ENCODE measurements at places on chromosomes 2 and 18.

DNA sequence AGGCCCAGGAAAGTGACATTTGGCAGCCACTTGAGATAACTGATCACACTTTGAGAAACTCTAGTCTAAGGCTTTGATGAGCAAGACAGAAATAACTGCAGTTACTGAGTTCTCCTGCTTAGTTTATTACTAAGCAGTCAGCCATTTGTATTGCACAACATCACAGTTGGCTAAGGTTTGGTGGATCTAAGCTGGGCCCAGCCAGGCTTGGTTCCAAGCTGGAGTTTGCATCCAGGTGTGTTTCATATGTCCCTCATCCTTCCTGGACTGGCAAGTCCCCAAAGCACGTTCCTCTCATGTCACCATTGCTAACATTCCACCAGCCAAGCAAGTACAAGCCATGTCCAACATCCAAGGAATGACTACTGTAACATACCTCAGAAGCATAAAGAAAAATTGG is 71.3 kb upstream of the ZNF532 start:
- no peak for DNase-seq

- no peak for DNase-seq
These were observed 59.9 kb downstream of the PTPRM start for GRCh38 chr18:7626922-7627440.

DNA sequence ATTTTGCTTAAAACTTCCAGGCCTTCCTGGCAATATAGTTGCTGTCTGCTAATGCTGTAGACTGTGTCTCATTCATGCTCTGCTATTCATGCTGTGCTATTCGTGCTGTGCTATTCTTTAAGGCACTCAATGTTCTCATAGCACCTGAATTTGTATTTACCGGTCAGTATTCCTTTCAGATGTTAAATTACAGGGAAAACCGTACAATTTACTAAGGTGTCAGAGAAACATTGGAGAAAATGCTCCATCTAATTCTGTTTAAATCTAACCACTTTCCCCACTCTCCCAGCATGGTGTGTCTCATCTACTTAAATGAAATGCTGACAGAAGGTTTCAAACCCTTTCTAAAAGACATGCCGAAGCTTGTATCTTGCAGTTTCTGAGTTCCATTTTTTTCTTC is 25.0 kb downstream of the FAM171B start:
- DNase-seq = no peak

DNA sequence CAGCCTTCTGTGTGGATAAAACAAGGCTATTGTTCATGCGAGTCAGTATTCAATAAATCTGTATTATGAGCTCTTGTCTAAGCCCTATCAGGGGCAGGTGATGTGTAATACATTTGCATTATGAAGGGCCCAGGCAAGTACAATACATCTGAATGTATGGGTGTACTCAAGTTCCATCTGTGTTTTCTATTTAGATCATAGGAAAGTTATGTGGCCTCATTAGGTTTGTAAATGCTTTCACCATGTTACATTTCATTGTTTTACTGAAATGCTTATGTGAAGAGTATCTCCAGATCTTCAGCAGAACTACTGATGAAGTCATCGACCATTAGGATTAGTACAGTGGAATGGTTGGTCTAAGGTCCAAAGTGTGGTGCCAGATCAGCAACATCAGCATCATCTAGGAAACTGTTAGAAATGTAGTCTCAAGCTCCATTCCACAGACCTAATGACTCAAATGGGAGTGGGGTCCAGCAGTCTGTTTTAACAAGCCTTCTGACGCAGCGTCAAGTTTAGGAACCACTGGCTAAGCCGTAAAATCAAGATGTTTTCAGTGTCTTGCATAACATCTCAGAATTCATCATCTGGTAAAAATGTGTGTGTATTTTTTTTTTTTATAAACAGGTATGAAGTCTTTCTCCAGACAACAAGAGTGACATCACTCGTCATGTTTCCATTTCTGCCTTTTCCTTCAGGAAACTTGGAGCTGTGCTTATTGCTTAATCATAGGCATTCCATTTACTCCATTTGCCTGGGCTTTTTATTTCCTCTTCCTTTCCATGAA is 80.5 kb downstream of the LYPD6 start:
- DNase-seq = no peak

DNA sequence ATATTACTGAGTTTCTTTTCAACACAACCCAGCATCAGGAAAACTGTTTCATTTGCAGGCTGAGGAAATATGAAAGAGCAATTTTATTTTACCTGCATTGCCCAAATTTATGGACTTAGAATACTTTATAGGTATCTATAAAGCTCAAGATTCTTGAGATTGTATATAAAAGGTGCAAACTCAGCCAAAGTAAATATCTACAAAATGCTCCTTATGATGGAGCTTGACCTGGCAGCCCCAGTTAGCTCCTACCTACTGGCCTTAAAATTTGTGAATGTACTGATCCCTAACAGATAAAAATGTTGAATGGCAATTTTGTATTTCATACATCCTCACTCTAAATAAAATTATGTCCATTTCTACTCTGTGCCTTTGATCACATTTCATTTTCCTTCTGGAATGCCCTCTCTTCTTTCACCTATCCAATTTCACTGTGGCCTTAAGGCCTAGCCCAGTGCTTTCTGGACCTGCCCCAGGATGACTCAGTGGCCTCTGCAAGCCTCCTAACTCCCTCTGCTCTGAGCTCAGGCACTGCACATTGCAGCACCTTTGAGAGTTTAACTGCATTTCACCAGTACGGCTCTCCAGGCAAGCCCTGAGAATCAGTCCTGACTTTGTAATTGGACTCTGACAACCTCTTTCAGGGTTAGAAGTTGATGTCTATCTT is 125.9 kb downstream of the ANTXR1 start:
- no peak for DNase-seq

DNA sequence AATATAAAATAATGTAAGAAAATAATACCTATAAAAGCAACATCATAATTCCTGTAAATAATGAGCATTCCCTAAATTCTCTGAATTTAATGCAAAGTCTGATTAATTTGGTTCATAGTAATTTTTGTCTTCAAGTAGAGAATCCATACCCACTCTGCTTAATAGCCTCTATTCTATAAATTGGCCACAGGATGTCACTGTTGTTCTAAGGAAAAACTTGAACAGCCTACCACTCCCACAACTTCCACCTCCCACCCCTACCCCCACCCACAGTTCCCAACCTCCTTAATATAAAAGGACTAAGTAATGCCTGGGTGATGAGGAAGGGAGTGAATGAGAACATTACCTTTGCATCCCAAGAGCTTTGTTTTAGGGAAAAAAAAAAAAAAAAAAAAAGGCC is 27.2 kb upstream of the BBS5 start:
- DNase-seq = no peak

DNA sequence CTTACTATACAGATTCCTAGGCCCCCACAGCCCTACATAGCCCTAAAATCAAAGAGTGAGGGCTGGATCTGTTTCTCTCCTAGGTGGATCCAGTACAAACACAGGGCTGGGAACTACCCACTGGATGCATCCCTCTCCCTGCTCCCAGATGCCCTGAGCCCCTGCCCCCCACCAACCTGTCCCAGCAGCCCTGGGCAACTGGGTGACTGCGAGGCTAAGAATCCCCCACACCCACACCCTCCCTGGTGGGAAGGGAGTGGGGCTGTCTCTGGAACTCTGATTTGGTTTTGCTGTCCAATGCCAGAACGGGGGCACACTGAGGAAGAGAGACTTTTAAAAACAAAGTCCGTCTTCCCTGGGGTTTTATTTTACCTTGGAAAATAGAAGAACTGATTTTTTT is 113.1 kb downstream of the SMAD7 start:
- DNase-seq = peak; percentile 17

- DNase-seq = no peak
These were observed 14.5 kb upstream of the PAPOLG start for GRCh38 chr2:60741576-60741975.

DNA sequence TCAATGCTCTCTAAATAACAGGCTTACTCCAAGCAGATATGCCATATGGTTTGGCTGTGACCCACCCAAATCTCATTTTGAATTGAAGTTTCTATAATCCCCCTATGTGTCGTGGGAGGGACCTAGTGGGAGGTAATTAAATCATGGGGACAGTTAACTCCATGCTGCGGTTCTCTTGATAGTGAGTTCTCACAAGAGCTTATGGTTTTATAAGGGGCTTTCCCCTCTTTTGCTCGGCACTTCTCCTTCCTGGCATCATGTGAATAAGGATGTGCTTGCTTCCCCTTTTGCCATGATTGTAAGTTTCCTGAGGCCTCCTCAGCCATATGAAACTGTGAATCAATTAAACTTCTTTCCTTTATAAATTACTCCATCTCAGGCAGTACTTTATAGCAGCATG is 302.7 kb upstream of the ZC3H15 start:
- no peak for DNase-seq

GRCh38 chr18:77223653-77224052 is 26.0 kb upstream of the GALR1 start:
- no peak for DNase-seq

- DNase-seq = no peak
These were observed 38.0 kb upstream of the PCBP1 start for GRCh38 chr2:70049255-70049654.

GRCh38 chr2:231751042-231751815 is 29.9 kb downstream of the PDE6D start:
- no peak for DNase-seq

DNA sequence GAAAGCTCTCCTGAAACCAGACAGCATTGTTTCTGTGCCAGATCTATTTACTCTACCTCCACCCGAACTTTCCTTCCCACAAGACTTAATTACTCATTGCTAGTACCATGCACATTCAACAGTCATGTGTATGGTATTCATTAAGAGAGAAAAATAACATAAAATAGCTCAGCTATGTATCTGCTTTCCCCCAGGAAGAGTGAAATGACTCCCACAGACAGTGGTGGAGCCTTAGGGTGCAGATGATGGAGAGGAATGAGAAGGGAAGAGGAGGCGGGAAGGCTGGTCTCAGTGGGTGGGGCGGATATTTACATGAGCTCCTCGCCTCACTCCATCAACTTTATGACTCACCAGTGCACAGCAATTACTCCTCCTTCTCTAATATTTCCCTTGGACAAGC is 724.5 kb downstream of the EPHA4 start:
- no peak for DNase-seq

GRCh38 chr18:47615043-47615442 is 315.4 kb downstream of the SMAD2 start:
- no peak for DNase-seq

- DNase-seq = no peak
These were observed 7.9 kb upstream of the KCNF1 start for GRCh38 chr2:10903861-10904210.

DNA sequence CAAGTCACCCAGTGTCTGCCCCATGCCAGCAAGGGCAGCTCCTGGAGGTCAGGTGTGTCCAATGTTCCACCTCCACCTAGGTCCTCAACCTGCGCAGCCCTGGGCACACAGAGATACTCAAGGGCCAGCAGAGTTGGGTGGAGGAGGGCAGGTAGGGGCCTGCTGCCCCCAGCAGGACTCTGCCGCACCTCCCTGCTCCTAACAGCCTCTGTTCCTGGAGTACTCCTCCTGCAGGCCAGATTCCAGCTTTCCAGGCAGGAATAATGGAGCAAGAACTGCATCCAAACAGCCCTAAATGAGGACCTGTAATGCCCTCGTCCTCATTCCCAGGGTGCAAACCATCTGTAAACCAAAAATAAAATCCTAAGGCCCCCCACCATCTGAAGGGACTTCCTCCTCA is 44.4 kb upstream of the ACAA2 start:
- no peak for DNase-seq

- no peak for DNase-seq
These were observed 1441.9 kb upstream of the ZEB2 start for GRCh38 chr2:145961846-145962245.

- no peak for DNase-seq
These were observed 58.3 kb upstream of the NFE2L2 start for GRCh38 chr2:177322801-177323261.

DNA sequence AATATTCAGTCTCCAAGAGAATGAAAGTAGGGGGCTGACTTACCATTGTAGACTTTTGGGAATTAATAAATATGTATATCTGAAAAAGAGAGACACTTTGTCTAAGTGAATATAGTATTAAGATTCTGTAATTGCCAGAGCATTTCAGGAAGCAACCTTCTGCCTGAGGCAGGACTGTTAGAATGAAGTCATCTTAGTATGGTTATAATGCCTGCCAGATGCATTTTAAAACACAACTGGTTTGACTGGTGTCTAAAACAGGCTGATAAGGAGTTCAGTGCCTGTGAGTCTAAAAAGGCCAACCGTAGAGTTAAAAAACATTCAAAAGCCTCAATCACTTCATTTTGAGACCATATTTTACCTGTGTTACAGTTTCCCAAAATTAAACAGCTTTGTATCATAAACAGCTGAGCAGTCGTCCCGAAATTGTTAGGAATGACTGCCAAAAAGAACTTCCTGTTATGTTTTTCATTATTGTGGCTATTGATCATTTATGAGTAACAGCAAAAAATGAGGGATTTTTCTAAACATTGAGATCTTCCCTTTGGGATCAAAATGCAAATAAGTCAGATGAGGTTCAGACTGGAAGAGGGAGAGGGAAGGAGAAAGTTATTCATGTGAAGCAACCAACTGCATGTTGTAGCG is 443.9 kb downstream of the PID1 start:
- DNase-seq = no peak

DNA sequence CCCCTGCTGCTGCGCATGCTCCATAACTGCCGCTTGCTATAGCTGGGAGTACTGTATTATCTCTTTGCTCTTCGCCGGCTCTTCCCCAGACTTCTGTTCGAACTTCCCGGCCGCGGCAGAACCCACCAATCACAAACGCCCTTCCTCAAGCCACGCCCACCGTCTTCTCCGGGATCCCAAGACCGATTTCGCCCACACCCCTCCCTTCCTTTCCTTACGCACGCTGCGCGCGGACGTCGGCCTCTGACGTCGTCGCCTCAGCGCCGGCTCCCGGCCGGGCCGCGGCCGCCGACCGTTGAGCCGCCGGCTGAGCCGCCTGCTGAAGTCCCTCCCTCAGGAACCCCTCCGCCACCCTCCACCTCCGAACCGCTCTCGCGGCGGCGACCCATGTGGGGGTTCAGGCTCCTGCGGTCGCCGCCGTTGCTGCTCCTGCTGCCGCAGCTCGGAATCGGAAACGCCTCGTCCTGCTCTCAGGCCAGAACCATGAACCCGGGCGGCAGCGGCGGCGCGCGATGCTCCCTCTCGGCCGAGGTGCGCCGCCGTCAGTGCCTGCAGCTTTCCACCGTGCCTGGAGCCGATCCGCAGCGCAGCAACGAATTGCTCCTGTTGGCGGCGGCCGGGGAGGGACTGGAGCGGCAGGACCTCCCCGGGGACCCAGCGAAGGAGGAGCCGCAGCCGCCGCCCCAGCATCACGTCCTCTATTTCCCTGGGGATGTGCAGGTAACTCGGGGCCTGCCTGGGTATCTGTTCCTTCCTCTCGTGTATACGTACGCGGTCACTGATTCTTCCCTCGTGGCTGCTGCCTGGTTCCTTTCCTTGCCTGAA is at the start of gene C2orf69:
Gene C2orf69 (plus strand): TSS at position 242 of the 825 bp plus-strand sequence. CDS start 146 bp downstream, at position 388.
- peak; percentile 97 for DNase-seq

GRCh38 chr18:2186967-2187366 is 384.3 kb downstream of the METTL4 start:
- DNase-seq = no peak

- no peak for DNase-seq
These were observed 798.8 kb upstream of the HS6ST1 start for GRCh38 chr2:129117434-129117833.

GRCh38 chr18:42306594-42306980 is 351.6 kb downstream of the PIK3C3 start:
- DNase-seq = no peak

- DNase-seq = no peak
These were observed 7.6 kb upstream of the MSTN start for GRCh38 chr2:190069936-190070696.

Measured in Right ventricle myocardium inferior (tissue), 1 donor.